D341Med (cell line): ENCODE measurements at places on chromosomes 5 and 9.

- DNase-seq, result no peak
Measured at GRCh38 chr9:107213561-107214028, 69.5 kb upstream of the RAD23B start.

DNA sequence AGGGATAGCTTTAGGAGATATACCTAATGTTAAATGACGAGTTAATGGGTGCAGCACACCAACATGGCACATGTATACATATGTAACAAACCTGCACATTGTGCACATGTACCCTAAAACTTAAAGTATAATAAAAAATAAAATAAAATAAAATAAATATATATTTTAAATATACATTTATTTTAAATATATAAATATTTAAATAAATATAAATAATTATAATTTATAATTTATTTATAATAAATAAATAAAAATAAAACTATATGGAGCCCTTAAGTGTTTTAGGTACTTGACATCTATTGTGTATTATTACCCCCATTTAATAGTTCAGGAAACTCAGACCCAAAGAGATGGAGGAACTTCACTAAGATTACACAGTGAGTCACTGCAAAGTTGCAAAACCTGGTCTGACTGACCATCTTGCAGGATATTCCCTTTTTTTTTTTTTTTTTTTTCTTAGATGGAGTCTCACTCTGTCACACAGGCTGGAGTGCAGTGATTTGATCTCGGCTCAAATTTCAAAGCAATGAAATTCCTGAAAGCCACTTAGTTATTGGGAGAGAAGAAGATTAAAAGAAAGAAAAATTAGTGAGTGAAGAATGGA, 5.8 kb upstream of the C5orf52 start:
- DNase-seq, result no peak

- DNase-seq, result no peak
Measured at GRCh38 chr9:107336718-107337360, 53.8 kb downstream of the RAD23B start.

DNA sequence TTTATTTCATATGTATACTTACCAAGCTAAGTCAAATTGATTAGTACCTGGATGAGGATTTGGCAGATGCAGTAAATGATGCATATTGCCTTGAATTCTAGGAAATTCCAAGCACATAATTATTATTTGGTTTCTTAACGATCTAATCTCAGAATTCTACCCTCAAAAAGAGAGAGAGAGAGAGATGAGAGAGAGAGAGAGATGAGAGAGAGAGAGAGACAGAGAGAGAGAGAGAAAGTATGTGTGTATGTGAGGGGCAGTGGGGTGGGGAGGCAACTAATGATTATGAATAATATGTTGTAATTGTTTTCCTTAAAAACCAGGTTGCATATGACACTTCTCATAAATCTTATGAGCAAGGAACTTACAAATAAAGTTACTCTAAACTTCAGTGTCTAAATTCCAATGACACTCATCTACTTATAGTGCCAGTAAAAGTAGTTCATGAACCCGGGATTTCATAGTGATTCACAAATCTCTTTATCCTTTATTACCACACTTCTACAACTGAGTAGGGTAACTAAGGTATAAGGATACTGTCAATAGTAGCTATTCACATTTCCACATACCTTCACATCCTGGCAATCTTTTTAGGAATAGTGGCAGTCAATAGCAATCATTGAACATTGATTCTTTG, 60.5 kb upstream of the EDIL3 start:
- DNase-seq, result no peak

DNA sequence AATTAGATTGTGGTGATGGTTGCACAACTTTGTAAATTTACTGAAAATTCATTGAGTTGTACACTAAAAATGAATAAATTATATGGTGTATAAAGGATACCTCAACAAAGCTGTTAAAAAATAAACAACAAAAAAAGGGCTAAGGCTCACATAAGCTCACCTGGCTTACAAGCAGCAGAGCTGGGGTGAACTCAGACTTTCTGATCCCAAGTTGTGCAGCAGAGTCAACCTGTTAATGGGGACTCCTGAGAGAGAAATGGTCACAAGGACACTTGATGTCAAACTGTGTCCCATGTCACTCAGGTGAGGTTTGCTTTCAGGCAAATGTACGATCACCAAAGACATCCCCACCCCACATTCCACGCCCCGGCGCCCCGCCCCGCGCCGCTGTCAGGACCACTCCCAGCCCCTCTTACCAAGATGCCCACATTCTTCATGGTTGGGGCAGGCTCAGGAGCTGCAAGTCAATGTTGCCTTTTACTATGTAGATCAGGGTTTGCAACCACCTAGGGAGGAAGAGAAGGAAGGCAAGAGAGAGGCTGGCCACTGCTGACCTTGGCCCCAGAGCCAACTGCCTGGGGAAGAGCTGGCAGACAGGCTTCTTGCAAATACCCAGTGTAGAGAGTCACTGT, 22.4 kb upstream of the SLC36A1 start:
- DNase-seq, result no peak

DNA sequence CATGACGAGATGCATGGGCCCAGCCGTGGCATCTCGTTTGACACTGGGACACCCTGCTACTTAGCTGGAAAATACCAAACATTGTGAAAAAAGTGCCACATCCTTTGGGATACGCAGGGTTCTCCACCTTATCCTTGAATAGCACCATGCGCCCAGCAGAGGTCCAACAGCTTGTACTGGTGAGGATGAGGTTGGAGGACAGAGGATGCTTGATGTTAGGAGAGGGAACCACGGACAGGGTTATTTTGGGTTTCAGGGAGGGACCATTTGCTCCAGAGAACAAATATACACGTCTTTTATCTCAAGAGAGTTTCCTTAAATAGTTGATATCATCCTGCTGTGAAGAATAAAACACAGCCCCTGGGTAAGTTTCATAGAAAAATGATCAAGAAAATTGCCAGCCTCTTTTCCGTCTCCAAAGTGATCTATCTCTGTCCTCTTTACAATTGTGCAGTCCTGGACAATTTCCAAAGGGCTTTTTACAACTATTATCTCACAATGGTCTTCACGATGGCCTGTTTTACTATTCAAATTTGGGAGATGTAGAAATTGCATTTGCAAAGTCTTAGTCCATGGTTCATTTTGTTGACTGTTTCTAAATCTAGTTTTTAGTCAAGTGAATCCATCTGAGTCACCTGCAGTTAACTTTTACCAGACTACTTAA, 19.9 kb upstream of the FRRS1L start:
- no peak for DNase-seq
